Bronchial epithelial cell (primary cell): ENCODE measurements at places on chromosomes 4 and X. TPM values are rescaled to one million over a fixed set of nuclear protein-coding genes. Genes with fewer than 3 reads are reported as not detected.

ASB9 gene
- not detected in 2 replicates for total RNA-seq

DNA sequence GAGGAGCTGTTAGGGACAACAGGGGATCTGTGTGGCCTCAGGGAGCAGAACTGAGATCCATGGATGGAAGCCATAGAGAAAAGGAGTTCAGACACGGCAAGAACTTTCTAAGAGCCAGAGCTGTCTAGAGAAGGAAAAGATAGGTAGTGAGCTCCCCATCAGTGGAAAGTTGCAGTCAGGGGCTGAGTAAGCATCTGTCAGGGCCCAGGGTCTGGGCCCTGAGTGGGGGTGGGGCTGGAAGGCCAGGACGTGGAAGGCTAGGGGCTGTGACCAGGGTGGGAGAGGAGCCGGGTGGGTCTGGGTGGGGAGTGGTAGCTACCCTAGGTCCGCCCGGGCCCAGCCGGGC is 324 bp upstream of the MSN start:
- DNase-seq = no peak

PDHA2 gene
- not detected in 2 replicates for total RNA-seq

DNA sequence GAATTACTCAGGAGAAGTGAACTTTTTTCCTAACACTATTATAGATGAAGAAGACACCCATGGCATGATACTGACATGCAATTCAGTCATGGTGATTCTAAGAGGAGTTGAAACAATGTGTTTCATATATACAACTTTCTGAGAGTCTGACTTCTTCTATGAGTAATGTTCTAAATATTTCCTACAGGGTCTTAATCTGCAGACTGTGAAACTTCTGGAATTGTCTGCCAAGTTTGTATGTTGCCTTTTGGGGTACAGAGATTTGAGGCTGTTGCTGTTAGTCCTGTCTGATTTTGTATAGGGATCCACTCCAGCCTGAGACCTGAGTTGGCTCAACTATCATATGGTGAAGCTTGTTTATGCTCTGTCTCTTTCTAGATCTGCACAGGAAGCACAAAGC is 160.6 kb upstream of the GATB start:
- no peak for DNase-seq

DNA sequence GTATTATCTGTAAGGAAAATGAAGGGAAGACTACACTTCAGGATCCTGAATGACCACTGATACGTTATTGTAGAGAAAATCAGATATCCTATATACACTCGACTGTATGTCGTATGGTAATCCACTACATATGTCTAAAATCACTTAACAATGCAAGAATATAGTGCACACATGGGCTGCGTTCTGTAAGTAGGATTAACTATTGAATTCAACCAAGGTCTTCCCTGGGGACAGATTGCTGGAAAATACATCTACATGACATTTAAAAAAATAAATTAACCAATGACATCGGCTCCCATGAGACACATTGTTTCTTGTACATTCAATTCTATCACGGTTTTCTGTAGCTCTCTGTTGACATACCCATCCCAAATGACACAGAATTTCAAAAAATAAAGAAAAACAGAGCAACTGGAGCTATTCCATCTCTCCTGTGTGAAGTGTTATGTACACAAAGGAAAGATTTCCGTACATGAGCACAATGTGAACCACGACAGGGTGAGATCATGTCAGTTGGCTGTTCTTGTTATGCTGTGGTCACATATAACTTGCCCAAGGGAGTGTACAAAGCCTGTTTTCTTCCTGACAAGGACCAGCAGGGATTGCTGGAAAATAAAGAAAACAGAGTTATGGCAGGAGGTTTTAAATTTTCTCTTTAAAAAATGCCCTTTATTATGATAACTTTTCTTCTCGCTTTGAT is 6.1 kb downstream of the ENOX2 start:
- DNase-seq = no peak

DNA sequence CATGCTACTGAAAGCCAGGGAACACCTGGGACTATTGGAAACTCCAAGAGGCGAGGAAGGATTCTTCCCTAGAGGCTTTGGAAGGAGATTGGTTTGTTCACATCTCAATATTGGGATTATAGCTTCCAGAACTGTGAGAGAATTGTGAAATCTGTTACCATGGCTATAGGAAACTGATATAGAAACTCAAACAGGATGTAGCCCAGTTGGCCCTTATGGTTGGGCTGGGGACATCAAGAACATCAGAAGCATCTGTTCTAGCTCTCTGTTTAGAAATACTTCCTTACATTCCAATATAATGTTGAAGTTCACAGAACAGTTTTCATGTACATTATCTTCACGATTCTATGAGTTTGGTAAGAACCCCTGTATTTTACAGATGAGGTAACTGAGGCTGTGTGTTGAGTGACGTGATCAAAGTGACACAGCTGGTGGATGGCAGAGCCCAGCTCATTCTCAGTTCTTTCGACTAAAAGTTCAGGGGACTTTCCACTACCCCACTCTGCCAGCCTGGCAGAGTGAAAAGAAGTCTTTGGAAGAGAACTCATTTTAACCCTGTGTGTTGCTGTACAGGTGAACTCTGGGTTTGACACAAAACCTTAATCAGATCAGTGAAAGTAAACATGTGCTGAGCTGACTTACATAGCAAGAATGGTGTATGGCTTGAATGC is 183.0 kb downstream of the GBA3 start:
- no peak for DNase-seq

TBC1D25 gene
- total RNA-seq = 3.8 and 3.9 TPM in 2 replicates

DNA sequence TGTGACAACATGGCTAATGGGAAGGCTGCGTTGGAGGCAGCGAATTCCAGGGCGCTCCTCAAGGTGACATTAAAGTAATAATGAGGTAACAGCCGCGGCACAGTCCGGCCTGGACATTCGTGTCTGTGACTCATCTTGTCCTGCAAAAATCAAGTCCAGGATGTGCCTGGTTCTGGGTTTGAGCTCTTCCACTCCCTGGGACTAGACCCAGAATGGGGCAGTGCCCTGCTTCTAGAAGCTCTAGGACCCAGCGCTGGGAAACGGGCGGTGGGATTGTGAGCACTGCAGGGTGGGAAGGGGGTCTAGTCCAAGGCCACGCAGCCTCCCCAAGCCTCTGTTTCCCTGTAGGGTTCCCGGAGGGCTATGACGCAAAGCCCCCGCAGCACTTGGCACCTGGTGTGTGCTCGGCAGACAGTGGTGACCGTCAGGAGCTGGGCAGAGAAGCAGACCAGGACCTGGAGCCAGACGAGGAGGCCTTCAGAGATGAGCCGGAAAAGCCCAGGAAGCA is 34.9 kb downstream of the HMX1 start:
- DNase-seq = no peak

GRCh38 chr4:175691791-175692190 is 120.3 kb downstream of the GPM6A start:
- DNase-seq = no peak

DNA sequence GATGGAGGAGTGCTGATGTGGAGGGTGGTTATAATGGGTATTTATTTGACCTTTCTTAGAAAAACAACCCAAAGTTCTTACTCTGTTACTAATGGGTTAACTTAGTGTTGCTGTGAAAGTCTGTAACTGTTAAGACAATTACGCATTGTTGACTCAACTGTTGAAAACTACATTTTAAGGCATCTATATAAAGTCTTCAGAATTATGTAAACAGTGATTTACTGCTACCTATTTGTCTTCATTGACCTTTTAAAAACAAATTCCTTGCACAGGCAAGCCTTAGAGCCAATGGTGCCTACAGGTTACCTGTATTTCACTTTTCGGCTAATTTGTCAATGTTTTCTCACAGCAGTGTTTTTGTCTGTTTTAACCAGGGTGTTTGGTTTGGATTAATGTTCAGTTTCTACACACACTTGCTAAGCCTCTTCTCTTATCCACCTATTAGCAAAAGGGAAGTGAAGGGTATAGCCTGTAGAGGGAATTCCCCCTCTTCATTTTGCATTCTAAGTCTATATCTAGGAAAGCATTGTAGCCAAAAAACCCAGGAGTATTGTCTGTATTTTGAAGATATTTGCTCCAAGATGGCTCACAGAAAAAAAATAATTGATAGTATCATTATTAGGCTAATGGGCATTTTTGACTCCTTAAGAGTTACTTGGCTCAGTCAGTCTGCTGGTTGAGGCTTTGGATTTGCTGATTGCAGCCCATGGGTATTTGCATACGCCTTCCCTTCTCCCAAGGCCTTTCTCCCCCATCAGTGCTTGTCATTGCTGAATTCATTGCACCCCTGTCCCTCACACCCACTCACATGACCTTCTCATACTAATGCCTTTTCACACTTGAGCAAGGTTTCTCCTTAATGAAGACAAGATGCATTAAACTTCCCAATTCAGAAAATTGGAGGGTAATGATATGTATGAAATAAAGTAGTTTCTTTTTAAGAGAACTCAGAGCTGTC is 30.5 kb downstream of the AFF1 start:
- DNase-seq = no peak

DNA sequence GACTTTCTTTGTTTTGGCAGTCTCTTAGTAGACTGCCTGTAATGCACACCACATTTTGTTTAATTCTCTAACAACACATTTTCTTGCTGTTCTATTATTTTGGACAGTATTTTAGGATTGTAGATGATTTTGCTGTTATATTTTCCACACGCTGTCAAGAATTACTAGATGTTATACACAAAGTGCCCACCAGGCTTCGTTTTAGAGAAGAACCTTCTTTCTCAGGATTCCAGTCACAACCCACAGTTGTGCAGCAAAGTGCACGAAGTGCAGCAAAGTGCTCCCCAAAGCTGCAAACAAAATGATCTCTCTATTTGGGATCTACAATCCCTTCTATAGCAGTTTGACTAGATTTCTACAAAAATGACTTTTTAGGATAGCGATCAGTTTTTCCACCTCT is 2.4 kb downstream of the ZNF141 start:
- no peak for DNase-seq

- DNase-seq = peak; percentile 59
Measured at GRCh38 chr4:153189016-153189801, 15.0 kb upstream of the TRIM2 start.

CWH43 gene
- 3.7 and 28.3 TPM in 2 replicates for total RNA-seq

- DNase-seq = no peak
Measured at GRCh38 chr4:109359040-109359646, 56.7 kb upstream of the COL25A1 start.

DNA sequence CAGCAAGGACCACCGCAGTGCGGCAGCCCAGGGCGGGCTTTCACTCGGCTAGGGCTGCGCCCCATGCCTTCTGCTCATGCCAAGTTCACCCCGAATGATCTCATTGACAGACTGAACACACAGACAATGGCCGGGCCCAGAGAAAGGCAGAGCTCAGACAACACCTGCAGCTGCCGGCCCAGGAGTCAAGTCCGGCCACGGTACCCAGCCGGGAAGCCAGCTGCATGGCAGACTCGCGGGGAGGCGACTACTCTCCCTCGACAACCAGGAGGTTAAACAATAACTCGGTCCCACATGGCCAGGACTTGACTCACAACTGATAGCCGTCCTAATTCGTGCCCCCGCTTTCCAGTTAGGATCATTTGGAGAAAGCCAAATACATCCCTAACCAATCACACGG is 50.4 kb downstream of the ABLIM2 start:
- DNase-seq = no peak
